ENCODE measurements at places on chromosomes 6 and 20.

DNA sequence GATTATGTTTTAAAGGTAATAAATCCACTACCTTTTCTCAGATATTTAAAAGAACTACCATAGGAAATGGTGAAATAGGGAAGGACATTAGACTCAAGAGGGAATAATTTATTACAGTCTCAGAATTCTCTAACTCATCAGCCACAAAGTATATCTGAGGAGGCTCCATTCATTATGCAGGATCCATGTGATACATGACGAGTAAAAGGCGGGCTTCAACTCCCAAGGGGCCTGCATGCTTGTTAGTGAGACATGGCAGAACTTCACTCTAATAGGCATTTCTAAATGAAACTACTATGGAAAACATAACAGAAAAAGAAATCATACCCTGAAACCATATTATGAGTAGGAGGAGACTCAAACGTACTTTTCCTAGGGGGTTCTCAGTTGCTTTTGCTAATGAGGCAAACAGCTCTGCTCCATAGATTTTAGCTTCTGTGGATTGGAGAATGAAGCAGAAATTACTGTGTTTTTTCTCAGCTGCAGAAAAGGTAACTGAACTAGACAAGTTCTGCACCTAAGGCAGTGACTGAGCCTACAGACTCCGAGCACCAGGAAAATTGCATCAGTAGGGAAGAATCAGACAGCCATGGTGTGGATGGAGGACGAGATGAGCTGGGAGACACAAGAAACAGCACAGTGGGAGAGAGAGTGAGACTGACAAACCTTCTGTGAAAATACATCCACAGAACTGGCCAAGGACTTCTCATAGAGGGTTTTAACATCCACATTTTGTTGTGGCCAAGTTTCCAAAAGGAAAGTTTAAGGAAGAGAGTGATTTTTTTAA, 254.6 kb upstream of the PRDM1 start:
- no peak for DNase-seq

DNA sequence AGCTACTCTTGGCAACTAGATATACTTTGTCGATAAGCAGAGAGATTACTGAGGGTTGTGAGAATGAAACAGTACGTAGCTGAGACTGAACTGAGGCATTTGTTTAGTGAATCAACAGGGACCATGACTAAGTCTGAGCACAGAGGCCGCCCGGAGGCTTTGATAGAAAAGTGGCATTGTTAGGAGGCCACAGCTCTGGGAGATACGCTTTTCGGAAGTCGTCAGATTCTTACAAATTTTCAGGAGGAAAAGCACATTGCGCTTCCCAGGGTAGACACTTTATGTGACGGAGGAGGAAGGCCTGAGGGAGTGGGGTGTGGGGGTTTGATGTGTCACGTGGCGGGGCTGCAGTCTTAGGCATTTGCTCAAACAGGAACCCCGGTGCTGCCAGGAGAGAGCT, 69.4 kb downstream of the PSMG4 start:
- no peak for DNase-seq

DNA sequence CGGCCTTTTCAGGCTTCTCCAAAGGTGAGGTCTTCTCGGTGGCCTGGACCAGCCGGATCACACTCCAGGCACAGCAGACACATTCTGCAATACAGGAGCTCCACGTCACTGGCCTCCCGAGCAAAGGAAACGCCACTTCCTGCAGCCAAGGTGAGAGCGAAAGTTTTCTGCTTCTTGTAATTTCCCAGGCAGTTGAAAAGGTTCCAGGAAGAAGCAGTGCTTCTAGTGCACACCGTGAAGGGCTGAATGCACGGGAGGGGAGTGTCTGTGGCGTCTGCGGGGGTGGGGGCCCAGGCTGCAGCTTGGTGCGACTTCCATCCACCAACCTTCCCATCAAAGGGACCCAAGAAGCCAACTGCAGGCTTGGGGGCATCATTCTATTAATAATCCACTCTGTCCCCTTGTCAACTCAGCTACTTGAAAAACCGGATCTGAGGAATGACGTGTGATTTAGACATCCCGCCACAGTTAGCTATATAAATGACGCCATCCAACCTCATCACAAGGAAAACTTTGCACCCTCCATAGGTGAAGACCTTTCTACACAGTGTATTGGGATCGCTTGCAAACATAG, 61.1 kb downstream of the NFATC2 start:
- no peak for DNase-seq

- DNase-seq = no peak
These were observed 154.0 kb downstream of the ID4 start for GRCh38 chr6:19991176-19991575.

- no peak for DNase-seq
These were observed 447.3 kb upstream of the CITED2 start for GRCh38 chr6:139821676-139822223.

DNA sequence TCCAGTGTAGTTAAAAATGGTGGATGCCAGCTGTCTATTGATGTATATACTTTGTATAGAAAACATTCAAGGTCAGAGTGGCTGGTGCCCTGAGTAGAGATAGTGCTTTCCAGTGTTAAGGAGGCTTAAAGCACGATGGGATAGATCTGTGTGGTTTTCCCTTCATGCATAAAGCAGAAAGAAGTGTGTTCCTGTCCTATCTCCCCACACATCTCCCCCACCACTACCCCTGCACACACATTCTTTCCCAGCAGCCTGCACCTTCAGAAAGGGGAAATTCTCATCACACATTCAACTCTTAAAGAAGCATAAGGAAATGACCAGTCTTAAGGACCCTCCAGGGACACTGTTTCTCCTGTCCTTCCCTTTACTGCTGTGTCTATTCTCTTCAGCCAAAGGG, 221.7 kb upstream of the TAB2 start:
- DNase-seq = peak; percentile 12

DNA sequence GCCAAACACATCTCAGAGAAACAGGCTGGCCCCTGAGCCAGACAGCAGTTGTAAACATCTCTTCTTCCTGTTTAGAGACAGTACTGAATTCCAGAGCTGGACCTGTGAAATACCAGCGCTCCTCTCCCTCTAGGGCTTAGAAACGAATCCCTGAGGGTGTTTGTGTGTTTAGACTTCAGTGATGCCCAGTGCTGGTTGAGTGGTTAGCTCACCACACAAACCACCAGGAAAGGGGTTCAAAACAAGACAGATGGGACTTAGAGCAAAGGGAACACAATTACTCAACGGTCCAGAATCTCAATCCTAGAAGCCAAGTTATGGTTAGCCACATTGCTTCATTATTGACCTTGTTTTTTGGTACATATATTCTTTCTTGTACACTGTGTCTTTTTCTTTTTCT, 108.7 kb upstream of the TMEM170B start:
- no peak for DNase-seq

GRCh38 chr6:21033575-21034026, 499.3 kb downstream of the CDKAL1 start:
- no peak for DNase-seq

DNA sequence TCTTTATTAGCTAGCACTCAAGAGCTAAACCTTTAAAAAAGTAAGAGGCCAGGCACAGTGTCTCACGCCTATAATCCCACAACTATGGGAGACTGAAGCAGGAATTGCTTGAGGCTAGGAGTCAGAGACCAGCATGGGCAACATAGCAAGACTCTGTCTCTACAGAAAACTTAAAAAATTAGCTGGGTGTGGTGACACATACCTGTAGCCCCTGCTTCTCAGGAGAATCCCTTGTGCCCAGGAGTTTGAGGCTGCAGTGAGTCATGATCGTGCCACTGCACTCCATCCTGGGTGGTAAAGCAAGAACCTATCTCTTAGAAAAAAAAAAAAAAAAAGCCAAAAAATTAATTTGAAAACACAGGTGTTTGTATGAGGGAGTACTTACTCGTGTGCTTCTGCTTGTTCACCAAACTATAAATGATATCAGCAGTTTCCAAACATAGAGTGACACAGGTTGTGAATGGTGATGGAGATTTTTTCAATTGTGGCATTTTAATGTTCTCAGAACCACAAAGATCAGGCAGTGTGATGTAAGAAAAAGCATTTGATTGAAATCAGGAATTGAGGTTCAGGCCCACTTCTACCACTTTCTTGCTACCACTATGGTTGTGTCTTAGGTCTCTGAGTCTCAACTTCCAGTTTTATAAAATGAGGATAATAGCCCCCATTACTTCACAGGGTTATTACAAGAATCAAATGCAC, 104.9 kb downstream of the FOXO3 start:
- no peak for DNase-seq

GRCh38 chr6:166657531-166657930, 30.5 kb upstream of the RPS6KA2 start:
- peak; percentile 92 for DNase-seq

GRCh38 chr6:67506352-67506751, 1128.7 kb upstream of the ADGRB3 start:
- DNase-seq = no peak

DNA sequence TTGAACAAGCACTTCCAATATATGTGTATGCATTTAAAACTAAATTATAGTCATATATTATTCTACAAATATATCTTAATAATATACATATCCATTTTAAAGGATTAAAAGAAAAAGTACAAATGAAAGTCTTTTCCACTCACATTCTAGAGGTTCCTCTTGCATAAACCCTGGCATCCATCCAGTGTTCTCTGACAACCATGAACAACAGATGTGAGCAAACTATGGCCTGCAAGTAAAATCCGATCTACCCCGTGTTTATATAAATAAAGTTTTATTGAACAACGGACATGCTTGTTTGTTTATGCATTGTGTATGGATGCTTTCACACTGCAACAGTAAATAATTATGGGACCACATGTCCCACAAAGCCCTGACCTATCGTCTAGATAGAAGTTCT, 1122.3 kb downstream of the EPHA7 start:
- DNase-seq = no peak

GRCh38 chr6:17042422-17043147, 59.3 kb upstream of the STMND1 start:
- DNase-seq = no peak

GRCh38 chr6:155882527-155883333, 427.1 kb upstream of the NOX3 start:
- no peak for DNase-seq

DNA sequence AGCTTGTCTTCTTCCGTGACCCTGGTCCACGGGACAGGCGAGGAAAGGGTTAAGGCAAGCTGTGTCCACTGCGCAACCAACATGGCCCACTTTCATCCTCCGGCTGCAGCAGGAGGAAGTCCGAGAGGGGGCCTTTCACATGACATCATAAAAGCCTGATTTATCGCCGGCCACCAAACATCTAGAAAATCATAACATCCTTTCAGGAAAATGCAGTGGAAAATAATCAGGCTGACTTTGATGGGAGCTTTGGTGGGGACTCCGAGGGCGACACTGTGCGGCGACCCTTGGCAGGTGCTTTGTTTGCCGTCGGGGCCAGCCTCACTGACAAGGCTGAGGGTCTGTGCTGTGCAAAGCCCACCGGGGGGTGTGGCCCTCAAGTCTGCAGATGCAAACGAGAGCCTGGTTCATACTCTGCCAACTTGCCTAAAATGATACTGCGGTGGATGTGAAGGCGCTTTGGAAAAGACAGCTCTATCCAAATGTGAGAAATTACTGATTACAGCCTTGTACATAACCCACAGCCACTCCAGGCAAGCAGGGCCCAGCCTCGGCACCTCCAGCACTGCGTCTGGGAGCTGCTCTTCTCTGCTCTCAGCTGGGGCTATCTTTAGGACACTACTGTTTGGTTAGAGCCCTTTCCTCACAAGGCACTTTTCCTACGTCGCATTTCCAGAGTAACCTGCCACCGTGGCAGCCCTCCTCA, 25.7 kb downstream of the FOXC1 start:
- no peak for DNase-seq

DNA sequence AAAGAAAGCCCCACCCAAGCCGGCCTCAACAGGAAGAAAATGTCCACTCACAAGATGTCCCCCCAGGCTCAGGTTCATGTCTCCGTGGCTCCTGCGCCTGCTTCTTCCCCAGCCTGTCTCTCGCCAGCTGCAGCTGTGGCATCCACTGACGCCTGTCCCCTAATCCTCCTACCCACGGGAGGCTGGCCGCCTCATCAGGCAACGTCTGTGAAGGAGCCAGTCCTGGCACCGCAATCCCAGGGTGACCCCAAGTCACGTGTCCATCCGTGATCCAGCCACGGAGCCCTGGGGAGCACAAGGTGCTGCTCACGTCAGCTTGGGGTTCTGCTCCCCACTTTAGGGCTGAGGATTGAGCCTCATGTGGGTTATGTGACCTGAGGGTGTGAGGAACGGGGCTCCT, 640.3 kb downstream of the CDH26 start:
- no peak for DNase-seq

DNA sequence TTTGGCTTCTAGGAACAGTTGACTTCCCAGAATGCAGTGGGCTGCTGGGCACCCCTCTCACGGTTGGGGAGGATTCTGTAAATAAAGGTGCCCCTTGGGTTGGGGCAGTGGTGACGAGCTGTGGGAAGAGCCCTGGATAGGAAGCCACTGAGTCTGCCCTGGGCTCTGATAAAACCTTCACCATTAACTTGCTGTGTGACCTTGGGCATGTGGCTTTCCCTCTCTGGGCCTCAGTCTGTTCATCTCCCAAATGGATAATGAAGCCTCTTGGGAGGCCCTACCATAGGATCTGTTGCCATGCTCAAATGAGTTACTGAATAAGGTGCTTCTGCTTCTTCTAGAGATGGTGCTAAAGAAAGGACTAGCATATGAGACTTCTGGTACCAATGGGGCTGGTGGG, 3.7 kb downstream of the CRIP3 start:
- no peak for DNase-seq

- no peak for DNase-seq
These were observed 244.0 kb upstream of the FAM83B start for GRCh38 chr6:54602591-54602990.

GRCh38 chr20:61299618-61300017, 47.6 kb downstream of the CDH4 start:
- no peak for DNase-seq

- no peak for DNase-seq
These were observed 65.5 kb upstream of the CLVS2 start for GRCh38 chr6:122930252-122931180.

DNA sequence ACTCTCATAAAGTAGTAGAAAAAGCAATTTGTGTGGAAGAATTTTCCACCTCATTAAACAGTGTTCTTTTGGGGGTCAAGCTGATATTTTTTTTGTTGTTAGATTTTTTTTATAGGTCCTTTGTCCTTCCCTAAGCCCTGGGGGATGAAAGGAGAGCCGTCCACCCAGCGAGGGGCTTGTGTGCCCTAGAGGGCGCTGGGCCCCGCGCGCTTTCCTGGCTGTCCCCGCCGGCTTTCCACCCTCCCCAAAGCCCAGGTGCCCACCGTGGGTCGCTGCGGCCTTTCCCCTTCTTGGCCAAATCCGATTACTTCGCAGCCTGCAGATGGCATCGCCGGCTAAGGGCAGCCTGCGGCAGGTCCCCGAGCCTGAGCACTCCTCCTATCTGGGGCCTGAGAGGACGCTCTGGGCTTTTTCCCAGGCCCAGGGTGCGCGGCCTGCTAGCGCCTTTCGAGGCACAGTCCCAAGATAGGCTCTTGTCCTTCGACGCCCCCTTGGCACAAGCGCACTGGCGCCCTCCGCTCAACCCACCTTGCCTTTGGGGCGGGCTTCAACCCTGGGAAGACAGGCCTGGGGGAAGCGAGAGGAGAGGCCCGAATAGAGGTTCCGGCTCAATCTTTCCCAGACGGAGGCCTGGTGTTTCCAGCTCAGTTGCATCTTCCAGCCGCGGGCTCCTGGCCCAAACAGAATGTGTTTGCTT, 33.6 kb downstream of the TFAP2A start:
- DNase-seq = no peak

Measured in Kasumi-1 (cell line).